Stomach (tissue), 19 donors: ENCODE measurements at places on chromosomes 7 and 10. TPM values are rescaled to one million over a fixed set of nuclear protein-coding genes. Genes with fewer than 3 reads are reported as not detected.

DNA sequence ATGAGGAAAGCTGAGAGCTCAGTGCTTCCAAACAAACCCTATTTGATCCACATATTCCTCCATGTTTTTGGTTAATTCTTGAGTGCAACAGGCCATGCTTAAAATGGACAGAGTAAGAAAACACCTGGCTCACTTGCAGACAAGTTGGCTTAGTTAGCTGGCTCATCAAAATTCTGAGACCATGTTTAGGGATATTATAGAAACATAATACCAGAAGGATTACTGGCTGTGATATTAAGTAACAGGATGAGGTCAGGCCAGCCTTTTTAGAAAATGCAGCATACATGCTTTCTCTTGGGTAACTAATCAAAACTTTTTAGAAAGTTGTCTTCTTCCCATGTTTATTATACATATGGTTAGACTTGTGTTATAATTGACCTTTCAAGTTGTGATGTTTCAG, 867.2 kb upstream of the LRRTM3 start:
- no peak for DNase-seq

- DNase-seq: no peak
Measured at GRCh38 chr7:19144661-19145433, at the start of gene FERD3L. TSS of gene FERD3L (minus strand) at chr7:19145421. CDS start at chr7:19145362, 59 bp downstream.

Gene GJC3
- total RNA-seq: not detected

- DNase-seq: no peak
Measured at GRCh38 chr7:104096683-104097082, 107.2 kb upstream of the RELN start.

Gene NKX1-2
- not detected for total RNA-seq

- DNase-seq: no peak
Measured at GRCh38 chr10:126969310-126969709, 64.1 kb downstream of the DOCK1 start.

- DNase-seq: no peak
Measured at GRCh38 chr7:101453617-101454016, 90.9 kb downstream of the COL26A1 start.

DNA sequence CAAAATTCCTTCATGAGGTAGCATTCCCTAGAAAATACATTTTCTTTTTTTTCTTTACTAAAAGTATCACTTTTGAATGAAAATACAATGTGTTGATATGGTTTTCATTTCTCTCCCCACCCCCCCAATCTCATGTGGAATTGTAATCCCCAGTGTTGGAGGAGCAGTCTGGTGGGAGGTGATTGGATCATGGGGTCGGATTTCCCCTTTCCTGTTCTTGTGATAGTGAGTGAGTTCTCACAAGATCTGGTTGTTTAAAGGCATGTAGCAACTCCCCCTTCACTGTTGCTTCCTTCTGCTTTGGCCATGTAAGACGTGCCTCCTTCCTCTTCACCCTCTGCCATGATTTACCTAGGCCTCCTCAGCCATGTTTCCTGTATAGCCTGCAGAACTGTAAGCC, 790.3 kb upstream of the KCND2 start:
- DNase-seq: no peak
